ENCODE measurements at places on chromosomes 16 and 17.
A peak's percentile ranks its signal among the peaks of the same experiment; 100 is the strongest.

- no peak for DNase-seq
Observed at GRCh38 chr16:86519649-86520316, 9.5 kb downstream of the FOXF1 start.

DNA sequence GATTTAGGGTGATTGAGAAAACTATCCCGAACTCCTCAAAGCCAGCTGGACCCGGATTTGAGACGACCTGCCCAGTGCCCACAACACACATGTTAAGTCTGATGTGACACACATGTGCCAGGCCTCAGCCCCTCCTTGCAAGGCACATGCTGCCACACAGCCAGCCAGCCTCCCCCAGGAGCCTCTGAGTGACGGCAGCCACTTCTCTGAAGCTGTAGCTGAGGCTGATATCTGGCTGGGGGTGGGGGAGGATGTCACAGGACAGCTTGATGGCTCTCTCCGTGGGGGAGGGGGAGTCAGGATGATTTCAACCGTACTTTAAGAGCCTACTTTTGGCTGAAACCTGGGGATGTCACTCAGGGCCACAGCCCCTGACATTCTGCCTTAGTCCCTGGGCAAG is 40.9 kb downstream of the SRCIN1 start:
- no peak for DNase-seq

DNA sequence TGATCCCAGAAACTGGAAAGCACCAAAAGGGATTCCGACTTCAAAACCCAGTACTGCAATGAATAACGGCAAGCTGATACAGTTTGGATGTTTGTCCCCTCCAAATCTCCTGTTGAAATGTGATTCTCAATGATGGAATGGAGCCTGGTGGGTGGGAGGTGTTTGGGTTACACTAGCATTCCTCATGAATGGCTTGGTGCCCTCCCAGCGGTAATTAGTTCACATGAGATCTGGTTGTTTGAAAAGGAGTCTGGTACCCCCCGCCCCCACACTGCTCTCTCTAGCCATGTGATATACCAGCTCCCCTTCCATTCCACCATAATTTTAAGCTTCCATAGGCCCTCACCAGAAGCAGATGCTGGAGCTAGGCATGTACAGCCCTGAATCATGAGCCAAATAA is 40.1 kb downstream of the RANBP10 start:
- DNase-seq: no peak

DNA sequence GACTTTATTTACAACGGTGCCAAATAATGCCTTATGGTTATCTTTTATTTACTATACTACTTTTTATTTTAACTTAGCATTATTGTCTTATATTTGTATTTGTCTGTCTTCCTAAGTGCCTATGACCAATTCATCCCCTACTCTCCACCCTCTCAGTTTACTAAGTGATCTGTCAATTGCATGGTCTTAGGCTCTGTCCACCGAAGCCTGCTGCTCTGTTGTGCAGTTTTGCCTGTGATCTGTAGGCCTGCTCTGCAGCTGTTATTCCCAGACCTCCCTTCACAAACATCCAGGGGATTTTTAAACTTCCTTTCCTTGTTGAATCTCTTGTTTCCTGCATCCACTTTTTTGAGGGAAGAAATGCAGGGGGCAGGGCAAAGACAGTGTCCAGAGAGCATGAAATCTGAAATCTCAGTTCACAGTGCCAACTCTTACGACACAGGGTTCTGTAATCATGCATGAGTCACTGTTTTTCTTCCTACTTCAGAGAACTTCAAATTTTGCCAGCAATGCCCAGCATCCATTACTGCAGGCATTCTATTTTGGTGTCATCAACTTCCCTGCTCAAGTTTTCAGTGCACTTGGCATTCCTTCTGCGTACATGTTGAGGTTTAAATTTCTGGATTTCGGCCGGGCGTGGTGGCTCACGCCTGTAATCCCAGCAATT is 11.4 kb downstream of the SLFN5 start:
- peak; percentile 90 for DNase-seq

GRCh38 chr17:82392941-82393340 is 21.4 kb downstream of the UTS2R start:
- DNase-seq: no peak

- DNase-seq: no peak
Observed at GRCh38 chr17:39736319-39737165, 1.2 kb upstream of the GRB7 start.

- DNase-seq: no peak
Observed at GRCh38 chr17:66717641-66718058, 117.3 kb upstream of the CACNG5 start.

- no peak for DNase-seq
Observed at GRCh38 chr17:82574041-82574440, 54.5 kb downstream of the FOXK2 start.

DNA sequence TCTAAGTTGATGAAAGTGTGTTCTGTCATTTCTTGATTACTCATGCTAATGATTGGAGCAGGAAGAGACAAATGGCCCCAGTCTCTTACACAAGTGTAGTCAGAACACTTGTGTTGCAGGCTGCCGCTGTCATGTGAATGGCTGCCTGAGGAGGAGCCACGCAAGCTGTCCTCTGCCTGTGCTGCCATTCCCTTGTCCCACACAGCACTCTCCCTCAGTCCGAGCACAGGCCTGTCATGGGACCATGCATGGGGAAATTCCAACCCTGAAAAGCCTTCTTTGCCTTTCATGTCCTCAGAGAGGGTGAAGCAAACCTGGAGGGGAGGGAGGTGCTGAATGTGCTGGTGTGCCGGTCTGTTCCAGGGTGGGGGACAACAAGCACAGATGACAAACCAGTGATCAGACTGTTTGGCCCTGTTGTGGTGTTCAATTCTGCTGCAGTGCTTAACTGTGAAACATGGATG is 109.4 kb downstream of the MRTFB start:
- no peak for DNase-seq

GRCh38 chr16:85767531-85767930 is 16.6 kb upstream of the C16orf74 start:
- DNase-seq: no peak

- DNase-seq: peak; percentile 4
Observed at GRCh38 chr16:81136390-81137335, 40.5 kb upstream of the GCSH start.

DNA sequence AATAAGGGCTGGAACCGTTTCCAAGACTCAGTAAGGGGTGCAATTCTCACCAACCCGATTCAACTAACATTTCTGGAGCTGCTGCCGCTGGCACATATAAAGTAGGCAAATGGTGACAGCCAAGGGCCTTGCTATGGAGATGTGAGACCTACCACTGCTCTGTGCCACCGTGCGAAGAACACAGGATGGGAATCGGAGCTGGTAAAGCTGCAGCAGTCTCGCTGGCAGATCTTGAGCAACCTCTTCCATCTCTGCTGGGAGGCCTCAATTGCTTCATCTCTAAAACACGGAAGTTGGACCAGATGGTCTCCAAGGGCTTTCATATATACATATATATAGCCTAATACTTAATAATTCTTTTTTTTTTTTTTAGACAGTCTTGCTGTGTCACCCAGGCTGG is 128.9 kb upstream of the RCVRN start:
- no peak for DNase-seq

DNA sequence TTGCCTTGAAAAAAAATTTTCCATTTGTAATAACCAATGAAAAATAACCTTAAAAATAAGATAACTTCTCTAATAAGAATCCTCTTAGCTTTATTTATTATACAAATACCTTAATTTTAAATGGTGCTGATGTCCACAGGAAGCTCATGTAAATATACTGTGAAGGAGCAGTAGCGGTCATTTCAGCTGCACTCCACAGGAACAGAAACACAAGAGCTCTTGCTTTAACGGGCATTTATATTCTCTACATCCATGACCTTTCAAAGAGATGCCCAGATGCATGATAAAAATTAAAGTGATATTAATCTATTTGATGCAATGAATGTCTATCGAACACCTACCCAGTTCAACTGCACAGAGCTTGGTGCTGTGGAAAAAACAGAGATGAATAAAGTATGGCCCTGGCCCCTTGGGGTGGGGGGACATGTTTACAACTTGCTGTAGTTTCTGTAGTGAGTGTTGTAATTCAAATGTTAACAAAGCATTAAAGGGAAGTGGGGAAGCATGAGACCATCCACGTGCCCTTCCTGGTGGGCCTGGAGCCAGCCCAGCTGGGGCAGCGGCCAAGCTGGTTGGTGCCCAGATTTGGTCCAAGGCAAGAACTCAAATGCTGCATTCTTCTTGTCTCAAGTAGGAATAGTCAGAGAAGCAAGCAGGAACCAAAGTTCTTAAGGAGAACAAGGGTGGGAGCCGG is 47.9 kb downstream of the IQCK start:
- no peak for DNase-seq

DNA sequence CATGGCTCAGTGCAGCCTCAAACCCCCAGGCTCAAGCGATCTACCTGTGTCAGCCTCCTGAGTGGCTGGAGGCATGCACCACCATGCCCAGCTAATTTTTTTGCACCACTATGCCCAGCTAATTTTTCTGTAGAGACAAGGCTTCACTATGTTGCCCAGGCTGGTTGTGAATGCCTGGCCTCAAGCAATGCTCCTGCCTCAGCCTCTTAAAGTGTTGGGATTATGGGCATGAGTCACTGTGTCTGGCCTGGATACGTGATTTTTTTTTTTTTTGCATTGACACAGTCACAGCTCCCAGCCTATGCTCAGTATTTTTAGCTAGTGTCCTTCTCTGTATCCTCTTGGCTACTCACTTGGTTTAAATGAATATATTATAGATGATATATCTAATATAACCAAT is 377.0 kb upstream of the TNRC6C start:
- DNase-seq: no peak

DNA sequence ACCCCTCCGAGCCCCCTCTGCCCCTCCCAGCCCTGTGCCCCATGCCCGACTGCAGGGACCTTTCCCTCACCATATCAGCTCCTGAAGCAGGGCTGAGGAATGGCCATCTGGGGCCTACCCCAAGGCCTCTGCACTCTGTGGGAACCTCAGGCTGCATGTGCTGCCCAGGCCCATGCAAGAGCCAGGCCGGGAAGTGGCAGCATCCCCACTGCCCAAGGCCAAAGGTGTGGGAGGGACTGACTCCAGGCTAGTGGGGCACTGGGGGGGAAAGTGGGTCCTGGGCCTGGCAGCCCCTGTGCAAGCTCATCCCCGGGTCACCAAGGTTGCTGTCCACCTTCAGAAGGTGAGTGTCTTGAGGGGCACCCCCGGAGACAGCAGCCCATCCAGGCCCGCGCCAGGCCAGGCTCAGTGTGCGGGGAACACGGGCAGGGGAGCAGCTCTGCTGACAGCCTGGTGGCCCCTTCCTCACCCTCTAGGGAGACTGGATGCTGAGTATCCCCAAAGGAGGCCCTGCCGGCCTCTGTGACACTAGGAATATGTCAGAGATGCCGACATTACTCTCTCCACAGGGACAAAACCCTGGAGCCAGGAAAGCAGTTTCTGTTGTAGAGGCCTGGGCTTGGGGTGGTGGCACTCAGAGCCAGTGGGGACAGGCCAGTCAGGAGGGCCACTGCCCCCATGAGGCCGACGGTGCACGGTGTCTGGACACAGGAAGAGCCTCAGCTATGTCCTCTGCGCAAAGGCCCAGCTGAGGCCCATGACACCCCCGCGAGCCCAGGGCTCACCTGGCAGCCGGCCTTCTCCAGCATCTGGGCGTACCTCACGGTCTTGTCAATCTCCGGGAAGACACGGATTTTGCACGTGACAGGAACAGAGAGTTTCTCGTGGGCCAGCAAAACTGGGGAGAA is 3.3 kb downstream of the DUS1L start:
- DNase-seq: no peak

- no peak for DNase-seq
Observed at GRCh38 chr17:75551266-75551665, 25.8 kb downstream of the LLGL2 start.

- DNase-seq: no peak
Observed at GRCh38 chr17:1145311-1145986, 34.3 kb downstream of the ABR start.

GRCh38 chr17:72476575-72476986 is 355.8 kb downstream of the SOX9 start:
- no peak for DNase-seq

DNA sequence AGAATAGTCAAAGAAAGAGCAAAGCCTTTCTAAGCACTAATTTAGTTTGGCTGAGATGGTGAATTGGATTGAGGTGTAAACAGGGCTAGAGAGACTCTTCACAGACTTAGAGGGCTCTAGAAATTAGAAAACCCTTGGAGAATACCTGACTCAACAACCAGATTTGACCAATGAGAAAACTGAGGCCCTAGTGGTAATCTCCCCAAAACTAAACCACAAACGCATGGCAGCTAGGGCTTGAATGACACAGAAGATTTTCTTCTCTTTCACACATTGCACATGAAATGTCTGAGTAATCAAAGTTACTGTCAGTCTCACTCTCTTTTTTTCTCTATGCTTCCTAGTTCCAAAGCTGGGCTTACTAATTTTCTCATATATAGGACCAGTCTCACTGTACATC is 314.5 kb upstream of the KCNJ16 start:
- DNase-seq: no peak

- DNase-seq: no peak
Observed at GRCh38 chr16:27381236-27381635, 20.7 kb upstream of the IL21R start.

DNA sequence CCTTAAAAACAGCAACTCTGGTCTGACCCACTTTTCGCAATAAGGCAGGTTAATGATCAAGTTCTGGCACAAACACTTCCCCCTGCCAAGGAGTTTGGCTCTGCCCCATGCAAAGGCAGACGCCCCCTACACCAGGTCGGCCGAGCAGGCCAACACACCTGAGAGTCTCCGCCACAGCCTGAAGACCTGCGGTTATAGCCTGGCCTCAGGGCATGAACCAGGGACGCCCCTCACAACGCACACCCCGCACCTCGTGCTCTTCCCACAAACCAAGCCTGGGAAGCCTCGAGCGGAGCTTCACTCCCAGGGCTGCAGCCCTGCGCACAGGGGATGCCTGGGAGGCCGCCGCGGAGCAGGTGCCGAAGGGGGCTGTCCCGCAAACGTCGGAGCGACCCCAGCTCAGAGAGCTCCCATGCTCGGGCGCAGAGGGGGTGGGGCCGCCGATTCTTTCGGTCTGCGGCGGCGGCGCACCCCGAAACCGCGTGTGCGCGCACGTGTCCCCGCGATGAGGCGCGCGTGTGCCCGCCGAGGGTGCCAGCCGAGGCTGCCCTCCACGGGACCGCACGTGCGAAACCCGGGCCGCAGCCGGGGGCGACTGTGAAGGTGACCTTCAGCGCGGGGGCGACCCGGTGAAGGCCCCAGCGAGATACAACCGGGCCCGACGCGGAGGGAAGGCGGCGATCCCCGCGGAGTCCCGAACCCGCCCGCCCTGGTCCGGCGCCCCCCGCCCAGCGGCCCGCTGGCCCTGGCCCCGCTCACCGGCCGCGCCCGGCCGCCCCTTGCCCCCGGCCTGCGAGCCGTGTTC is 559 bp downstream of the CLUH start:
- no peak for DNase-seq

DNA sequence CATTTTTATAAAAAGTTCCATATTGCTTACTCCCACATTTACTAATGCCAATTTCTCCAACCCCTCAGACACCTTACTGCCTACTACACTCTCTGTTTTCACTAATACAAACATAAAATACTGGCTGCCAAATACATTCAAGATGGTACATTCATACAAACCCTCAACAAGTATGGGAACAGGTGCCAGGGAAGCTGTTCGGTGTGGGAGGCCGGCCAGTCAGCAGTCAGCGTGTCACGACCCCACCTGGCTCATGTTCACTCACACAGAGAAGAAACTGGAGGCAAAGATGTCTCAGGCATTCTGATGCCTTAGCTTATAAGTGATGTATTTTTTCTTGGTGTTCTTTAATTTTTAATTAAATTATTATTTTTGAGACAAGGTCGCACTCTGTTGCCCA is 42.4 kb upstream of the TRAP1 start:
- no peak for DNase-seq

GRCh38 chr17:7982666-7983065 is 19.7 kb upstream of the GUCY2D start:
- DNase-seq: no peak
